Daoy (cell line): ENCODE measurements at places on chromosomes 7 and 10. TPM values are rescaled to one million over a fixed set of nuclear protein-coding genes. Genes with fewer than 3 reads are reported as not detected.

CCZ1B gene
- 100 and 103 TPM in 2 replicates for total RNA-seq

OPN4 gene
- not detected in 2 replicates for total RNA-seq

CDK5 gene
- total RNA-seq = 56.6 and 63.8 TPM in 2 replicates

GRCh38 chr10:112059220-112059619, 124.3 kb downstream of the GPAM start:
- no peak for DNase-seq

DNA sequence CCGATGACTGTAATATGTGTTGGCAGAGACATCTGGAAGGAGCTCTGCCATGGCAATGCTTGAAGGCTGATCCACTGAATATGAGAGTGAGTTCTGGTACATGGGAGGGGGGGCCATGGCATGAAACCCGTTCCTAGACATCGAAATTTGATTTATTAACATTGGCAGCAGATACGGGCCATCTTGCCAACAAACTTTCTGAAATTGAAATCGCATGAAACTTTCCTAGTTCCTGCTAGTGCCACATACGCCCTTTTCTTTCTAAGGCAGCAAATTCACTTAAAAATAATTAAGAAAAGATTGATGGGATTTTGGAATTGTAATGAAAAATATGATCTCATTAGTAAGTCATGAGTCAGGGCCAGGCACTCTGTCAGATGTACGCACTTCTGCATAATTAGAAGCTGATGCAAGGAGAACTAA, 91.8 kb upstream of the KMT2C start:
- DNase-seq = no peak

DNA sequence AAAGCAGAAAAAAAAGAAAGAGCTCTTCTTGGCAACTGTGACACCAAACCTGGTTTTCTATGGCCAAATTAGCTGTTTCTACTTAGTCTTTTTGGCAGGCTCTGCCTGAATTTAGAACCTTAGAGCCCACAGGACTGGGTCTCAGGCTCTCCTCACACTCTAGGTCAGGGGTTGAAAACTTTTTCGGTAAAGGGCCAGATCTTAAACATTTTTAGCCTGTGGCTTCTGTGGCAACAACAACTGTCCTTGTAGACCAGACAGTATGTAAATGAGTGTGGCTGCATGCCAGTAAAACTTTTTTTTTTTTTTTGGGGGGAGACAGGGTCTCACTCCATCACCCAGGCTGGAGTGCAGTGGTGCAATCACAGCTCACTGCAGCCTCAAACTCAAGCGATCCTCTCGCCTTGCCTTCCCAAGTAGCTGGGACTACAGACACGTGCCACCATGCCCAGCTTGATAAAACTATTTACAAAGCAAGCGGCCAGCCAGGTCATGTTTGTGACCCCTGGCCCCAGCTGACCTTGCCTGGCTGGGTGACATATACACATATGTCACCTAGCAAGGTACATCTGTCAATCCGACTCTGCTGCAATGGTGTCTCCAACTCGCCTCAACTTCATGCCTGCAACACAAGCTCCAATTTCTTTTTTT, 17.4 kb downstream of the KPNA7 start:
- DNase-seq = no peak
